Stimulated activated CD4-positive, alpha-beta T cell treated with anti-CD3 and anti-CD28 coated beads, Interleukin-1b, Interleukin-23, amount 100 ng/mL, for 24 hours (primary cell): ENCODE measurements at places on chromosomes 1 and 21.

DNA sequence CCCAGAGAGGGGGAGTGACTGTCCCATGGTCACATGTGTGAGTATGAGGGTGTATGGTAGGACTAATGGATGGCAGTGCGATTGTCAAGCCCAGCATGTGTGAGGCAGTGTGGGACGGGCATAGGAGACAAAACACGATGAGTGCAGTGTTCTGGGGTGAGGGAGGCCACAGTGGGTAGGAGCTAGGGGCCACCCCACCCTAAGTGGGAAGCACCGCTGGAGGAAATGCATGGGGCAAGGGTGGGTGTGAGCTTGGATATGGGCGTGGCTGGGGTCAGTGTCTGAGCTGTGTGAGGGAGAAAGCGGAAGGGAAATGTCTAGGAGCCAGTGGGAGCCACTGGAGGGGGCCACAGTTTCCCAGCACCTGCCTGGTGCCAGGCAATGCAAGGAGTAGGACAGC lies 56.5 kb downstream of the FOXO6 start:
- DNase-seq: no peak

GRCh38 chr1:2251786-2252185 lies 23.7 kb downstream of the SKI start:
- no peak for DNase-seq

- DNase-seq: no peak
These were observed 4.0 kb downstream of the TFF3 start for GRCh38 chr21:42311160-42311559.

DNA sequence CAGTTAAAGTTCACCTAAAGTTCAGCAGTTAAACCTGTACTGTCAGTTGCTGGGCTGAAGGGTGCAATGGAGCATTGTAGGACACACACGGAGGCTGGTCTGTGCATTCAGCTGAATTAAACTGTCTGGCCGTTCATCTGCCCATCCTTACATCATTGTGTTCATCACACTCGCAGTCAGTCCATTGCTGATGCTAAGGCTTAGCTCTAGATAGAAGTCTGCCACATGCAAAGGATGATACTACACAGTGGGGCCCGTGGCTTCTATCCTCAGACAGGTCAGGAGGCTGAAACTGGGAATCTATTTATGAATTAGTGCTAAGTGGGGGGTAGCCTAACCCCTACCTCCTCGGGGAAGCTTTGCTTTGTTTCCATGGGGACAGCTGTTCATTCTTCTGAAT lies 60.4 kb downstream of the CNIH3 start:
- DNase-seq: no peak

GRCh38 chr1:106178791-106179190 lies 877.7 kb upstream of the PRMT6 start:
- no peak for DNase-seq

- DNase-seq: no peak
These were observed 1.8 kb downstream of the TRIM46 start for GRCh38 chr1:155175281-155175926.

DNA sequence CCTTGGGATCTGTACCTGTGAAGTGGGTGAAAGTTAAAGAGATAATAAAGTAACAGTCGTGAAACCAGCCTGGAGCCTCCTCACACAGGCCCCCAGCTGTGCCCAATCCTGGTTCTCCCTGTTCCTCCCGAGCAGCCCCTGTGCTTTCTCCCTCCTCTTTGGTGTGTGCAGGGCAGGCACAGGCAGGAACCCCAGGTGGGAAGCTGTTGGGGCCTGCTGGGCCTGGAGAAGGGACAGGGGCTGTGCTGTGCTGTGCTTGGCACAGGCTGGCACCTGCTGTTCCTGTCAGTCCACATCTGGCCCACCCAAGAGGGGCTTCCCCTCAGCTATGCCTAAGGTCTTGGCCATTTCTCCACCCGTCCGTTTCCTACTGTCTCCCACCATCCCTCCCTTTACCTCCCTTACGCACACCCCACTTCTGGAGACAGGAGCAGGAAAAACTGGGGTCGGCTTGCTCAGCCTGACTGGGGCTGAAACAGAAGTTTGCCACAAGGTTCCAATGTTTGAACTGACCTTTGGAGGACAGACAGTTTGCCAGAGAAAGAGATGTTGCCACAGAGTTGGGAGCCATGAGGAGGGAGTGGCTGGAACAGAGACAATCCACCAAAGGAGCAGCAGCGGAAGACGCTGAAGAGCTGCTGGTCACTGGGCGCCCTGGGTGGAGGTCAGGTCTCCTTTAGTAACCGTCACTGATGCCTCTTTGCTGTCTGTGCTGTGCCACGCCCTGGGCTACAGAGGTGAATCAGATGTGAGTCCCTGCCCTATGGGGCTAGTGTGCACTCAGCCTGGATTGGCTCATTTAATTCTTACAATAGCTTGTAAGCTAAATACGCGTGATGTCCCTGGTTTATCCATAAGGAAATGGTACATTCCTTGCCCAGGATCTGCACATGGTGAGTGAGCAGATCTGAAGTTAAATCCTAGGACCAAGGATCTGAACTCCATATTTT lies 18.8 kb upstream of the ARTN start:
- DNase-seq: no peak
